ENCODE measurements at places on chromosomes 6 and 20.

GRCh38 chr6:125116710-125117109, 36.9 kb upstream of the TPD52L1 start:
- no peak for DNase-seq

DNA sequence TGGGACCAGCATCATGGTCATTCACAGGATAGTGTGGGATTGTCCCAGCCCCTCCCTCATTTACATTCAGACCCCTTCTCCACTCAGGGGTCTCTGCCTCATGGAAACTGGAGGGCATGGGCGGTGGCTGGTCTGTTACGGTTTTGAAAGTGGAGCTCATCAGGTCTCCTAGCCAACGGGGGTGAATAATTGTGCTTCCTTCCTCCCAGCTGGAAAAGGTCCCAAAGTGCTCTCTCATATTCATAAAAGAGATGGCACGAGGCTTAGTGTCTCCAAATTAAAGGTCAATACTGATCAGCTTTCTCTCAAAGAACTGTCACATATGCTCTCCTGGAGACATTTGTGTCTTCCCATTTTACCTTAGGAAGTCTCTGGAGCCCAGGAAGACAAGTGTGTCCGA, 19.9 kb downstream of the JARID2 start:
- no peak for DNase-seq

GRCh38 chr6:159973406-159973805, 4.5 kb downstream of the IGF2R start:
- DNase-seq: no peak

- no peak for DNase-seq
These were observed 66.4 kb downstream of the UTRN start for GRCh38 chr6:144351379-144352127.

DNA sequence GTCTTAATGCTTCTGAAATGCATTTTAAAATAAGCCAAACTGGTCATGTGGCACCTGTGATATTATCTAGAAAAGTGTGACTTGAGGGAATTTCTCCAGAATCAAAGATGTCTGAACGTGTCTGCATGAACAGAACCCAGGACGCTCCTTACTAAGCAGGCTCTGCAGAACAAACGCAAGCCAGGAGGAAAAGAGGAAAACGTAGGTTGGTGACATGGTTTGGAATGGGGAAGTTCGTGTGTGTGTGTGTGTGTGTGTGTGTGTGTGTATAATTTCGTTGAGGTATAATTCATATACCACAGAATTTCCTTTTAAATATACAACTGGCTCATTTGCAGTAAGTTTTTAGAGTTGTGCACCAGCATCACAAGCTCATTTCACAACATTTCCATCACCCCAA, 200.5 kb upstream of the FOXQ1 start:
- no peak for DNase-seq

DNA sequence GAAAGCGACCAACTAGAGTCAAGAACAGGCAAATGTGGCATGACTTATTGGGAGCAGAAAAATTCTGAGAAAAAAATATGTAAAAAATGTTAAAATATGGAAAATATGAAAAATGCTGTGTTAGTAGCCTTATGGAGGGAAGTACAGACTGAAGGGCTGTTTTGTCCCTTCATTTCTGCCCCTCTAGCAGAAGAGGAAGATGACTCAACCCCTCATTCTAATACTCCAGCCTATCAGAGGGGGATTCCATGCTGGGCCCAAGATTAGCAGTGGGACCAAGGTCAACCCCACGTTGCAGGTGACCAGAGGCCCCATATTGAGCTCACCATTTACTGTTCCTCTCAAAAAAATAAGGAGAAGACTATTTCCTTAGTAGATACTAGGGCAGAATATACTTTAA, 8.4 kb downstream of the MUC21 start:
- DNase-seq: no peak

DNA sequence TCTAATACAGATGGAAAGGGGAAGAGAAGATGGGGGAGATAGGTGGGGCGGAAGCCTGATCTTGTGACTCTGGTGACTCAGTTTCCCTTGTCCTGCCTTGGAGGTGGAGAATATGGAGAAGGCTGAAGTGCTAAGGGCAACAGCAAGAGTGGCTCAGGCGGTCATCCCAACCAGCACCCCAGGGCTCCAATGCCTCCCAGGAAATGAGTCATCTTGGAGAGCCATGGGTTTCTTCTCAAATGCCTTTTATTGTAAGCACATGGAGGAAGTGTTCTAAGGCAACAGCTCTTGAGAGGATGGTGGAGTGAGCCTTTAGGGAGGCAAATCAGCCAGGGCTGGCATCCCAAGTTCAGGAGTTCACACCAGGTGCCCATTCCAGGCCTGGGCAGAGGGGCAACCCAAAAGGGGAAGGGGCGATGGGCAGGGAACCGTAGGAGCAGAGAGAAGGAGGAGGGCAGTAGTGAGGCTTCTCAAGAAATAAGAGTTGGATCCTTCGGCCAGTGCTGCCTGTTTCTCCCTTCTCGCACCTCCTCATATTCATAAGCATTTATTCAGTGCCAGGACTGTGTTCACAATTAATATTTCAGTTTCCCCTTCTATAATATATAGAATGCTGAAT, 13.2 kb upstream of the AHCY start:
- no peak for DNase-seq

DNA sequence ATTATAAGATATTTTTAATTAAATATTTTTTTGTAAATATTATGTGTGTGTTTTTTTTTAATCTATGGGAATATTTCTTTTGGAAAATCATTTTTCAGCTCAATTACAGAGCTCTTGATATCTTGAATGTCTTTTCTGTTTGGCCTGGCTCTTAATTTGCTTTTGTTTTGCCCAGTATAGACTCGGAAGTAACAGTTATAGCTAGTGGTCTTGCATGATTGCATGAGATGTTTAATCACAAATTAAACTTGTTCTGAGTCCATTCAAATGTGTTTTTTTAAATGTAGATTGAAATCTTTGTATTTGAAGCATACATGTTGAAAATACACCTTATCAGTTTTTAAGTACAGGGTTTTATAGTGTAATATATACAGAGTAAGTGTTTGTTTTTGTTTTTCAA, 2.6 kb downstream of the ID4 start:
- DNase-seq: no peak

GRCh38 chr20:54339093-54339492, 131.2 kb downstream of the PFDN4 start:
- DNase-seq: no peak

GRCh38 chr6:158556113-158556512, 3.8 kb upstream of the TMEM181 start:
- DNase-seq: no peak

DNA sequence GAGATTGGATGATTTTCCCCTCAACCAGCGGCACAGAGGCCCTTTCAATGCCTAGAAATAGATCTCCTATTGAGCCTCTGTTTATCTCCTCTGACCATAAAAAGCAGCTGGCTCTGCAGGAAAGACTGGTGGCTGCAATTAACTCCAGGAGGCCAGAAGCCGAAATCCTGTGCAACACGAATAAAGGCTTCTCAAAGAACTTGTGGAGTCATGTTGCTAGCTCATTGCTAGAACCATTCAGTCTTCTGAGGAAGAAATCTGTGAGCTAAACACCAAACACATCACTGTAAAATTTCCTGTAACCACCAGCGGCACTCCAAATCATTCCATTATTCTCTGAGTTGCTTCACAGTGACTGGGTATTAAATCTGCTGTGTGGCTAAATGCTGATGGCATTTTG, 49.1 kb upstream of the TPD52L1 start:
- peak; percentile 31 for DNase-seq

DNA sequence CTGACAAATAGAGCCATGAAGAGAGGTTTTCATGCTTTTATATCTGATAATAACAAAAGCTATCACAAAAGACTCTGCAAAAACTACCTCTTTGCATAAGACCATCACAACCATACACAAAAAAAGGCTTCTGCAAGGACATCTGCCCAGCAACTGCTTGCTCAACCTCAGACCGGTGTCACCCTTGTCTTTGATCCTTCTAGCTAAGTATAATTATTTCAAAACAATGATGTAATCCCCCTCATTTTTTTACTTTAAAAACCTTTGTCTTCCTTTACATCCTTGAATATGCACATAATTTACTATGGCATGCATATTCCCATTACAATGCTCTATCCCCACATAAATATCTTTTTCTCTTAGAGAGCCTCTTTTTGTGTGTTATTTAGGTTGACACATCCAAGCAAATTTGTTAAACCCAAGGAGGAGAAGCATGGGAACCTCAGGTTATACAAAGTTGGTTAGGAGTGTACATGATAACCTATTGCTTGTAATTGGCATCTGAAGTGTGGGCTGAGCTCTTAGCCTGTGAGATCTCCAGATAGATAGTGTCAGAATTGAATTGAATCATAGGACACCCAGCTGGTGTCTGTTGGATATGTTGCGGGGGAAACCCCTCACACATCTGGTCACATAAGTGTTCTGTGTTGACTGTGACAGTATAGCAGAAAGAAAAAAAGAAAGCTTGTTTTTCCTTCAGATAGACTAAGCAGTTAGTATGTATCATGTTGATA, 20.7 kb upstream of the CGA start:
- no peak for DNase-seq

- DNase-seq: no peak
These were observed 84.5 kb upstream of the MCHR2 start for GRCh38 chr6:100078509-100078908.

Data from DMS153 (cell line).